ENCODE measurements at places on chromosomes 7 and 10.
A peak's percentile ranks its signal among the peaks of the same experiment; 100 is the strongest.

DNA sequence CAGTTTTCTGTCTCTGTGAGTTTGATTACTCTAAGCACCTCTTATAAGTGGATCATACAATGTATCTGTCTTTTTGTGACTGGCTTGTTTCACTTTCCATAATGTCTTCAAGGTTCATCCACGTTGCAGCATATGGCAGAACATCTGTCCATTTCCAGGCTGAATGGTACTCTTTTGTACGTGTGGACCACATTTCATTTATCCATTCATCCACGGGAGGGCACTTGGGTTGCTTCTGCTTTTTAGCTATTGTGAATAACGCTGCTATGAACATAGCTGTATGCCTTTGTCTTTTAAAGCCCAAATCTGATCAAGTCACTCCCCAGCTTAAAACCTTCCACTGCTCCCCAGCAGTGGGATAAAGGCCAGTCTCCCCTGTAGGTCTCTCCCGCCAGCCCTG lies 31.5 kb downstream of the EGFR start:
- no peak for DNase-seq

DNA sequence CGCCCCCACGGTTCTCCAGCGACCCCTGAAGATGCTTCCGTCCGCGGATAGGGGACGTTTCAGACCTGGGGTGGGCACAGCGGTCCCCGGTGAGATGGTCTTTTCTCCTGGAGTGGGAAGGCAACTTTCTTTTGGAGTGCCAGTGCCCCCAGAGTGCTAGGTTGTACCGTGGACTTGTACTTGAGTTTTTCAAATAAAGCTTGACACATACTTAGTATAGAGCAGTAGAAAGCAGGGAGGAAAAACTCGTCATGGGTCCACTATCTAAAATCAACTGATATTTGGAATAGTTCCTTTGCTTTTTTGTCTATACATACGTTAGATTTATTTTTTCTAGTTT lies 28.4 kb downstream of the RBM20 start:
- no peak for DNase-seq

DNA sequence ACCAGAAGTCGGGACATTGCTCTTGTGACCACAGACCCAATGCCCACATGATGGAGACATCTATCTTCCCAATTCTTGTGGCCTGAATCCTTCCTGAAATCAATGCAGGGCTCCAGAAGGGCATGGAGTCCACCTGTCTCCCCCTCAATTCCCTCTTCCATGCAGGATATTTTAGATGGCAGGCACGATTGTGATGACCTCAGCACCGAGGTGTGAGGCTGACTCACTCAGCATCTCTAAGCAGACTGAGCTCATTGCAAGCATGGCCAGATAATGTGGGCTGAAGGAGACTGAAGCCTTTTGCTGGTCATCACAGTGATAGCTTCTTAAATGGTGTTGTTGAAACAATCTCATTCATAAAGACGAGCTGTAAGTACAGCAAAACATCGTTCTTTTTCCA lies 374.9 kb upstream of the PODXL start:
- no peak for DNase-seq

- DNase-seq, result peak; percentile 91
These were observed 43.2 kb downstream of the HTRA1 start for GRCh38 chr10:122504610-122504950.

Measured in hindlimb muscle (tissue), 1 donor.